HS-5 (cell line): ENCODE measurements at places on chromosomes 11 and 22.

- no peak for DNase-seq
Measured at GRCh38 chr11:20050048-20050447, 110.2 kb downstream of the DBX1 start.

DNA sequence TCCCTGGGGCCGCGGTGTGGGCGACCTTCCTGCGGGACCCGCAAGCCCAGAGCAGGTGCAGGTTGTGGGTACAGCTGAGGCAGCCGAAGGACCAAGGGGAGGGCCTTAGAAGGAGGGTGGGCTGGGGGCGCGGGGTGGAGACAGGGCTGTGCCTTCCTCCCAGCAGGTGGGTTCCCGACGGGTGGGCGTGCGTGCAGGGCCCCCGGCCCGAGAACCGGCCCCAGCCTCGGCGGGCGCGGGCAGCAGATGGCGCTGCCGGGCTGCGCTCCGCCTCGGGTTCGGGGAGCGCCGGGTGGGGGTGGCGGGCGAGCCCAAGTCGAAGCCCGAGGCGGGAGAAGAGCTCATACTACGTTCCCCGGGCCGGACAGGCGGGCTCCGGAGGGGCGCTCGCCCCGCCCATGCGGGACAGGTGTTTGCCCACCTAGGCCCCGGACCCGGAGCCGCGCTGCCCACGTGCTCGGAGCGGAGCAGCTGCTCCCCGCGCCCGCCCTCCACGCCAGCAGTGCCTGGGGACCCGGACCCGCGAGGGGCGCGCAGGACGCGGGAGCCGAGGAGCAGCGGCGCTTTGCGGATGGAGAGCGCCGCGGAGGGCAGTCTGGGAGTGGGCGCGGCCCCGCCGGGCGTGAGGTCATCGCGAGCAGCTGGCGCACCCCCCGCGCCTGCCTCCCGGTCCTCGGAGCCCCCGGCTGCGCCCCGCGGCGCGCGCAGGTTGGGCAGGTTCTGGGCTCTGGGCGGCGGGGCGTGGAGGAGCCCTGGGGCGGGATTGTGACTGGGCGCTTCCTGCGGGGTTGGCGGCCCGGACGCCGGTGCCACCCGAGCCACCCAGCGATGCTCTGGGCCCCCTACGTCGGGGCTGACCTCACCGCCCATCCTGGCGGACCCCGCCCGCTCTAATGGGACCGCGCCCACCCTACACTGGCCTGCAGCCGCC lies 25.3 kb downstream of the DUSP8 start:
- no peak for DNase-seq

- DNase-seq = no peak
Measured at GRCh38 chr11:61162092-61162941, 1.1 kb upstream of the VPS37C start.

- DNase-seq = no peak
Measured at GRCh38 chr11:16239141-16240105, 116.9 kb downstream of the SOX6 start.

DNA sequence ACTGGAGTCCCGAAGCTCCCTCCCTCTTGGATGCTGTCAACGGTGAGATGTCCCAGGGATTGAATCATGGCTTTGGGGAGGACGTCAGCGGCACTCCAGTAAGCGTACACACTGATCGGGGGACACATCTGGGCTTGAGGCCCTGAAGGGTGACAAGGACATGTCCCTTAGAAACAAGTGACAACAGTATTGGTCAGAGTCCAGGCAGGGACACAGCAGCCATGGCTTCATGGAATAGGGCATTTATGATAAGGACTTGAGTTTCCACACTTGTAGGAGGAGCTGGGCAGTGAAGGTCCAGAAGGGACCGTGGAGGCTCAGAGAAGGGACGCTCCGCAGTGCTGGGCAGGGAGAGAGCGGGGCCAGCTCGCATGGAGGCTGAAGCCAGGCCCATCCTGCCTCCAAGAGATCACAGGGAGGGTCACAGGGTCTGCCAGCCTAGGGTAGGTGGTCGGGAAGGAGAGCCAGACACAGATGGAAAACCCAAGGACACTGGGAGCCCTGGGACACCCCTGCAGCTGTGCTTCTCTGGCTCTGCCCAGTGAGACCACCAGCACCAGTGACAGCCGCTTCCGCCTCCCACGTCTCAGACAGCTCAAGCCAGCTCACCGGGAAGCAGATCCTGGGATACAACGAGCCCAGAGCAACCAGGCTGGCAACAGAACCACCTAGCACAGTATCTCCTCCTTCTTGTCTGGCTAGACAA lies 22.9 kb upstream of the RFPL3 start:
- no peak for DNase-seq

DNA sequence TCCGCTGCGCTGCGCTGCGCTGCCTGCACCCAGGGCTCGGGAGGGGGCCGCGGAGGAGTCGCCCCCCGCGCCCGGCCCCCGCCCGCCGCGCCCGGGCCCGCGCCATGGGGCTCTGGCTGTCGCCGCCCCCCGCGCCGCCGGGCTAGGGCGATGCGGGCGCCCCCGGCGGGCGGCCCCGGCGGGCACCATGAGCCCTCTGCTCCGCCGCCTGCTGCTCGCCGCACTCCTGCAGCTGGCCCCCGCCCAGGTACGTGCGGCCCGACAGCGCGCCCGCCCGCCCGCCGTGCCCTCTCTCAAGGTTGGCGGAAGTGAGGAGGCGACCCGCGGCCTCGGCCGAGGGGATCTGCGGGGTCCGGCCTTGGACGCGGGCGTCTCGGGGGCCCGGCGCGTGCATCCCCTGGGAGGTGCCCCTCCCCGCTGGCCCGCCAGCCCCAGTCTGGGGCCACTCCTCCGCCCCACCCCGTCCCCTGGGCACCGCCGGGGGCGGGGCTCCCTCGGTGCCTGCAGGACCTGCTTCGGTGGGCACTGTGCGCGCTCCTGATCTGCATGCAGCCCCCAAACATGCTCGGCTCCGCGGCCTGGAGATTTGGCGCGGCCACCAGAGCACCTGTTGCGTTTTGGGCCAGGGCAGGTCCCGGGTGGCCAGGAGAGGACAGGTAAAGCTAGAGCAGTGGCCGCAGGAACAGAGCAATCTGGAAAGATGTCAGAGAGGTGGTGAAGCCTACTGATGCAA lies 429 bp downstream of the VEGFB start:
- no peak for DNase-seq

GRCh38 chr22:44479662-44480061 lies 18.4 kb downstream of the RTL6 start:
- DNase-seq = no peak

DNA sequence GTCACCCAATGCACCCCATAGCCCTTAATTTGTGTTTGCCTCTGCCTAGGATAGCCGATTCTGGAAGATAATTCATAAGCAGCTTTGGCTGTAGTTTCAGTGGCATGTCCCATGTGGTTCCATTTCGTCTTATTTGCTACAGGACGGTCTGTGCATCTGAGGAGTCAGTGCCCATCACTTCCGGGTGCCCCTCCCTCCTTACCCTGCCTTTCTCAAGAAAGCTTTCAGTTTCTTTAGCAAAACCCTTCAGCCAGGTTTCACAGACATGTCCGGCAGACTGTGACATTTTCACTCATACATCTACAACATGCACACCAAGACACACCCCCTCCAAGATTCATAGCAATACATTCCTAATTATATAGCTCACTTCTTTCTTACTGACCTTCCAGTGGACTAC lies 14.3 kb downstream of the TP53AIP1 start:
- no peak for DNase-seq

DNA sequence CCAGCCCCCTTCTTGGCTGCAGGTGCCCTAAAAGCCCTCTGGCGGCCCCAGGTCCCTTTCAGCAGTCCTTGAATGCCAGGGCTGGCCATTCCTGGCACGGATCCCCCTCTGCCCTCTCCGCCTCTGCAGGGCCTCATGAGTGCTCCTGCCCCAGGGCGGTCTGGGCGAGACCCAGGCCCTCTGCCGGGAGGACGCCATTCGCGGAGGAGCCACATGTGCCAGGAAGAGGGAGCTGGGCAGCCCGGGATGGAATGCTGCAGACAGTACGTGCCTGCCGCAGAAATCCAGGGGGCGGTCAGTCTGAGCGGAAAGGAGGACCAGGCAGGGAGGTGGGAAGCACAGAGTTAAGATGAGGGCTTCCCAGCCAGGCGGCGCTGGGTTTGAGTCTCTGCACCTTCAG lies 2.8 kb downstream of the CABP7 start:
- DNase-seq = no peak

GRCh38 chr22:47300698-47301405 lies 538.4 kb downstream of the TBC1D22A start:
- no peak for DNase-seq
